ENCODE measurements at places on chromosomes 12 and 14.

GRCh38 chr14:70926235-70926830 is 19.1 kb downstream of the PCNX1 start:
- DNase-seq: no peak

DNA sequence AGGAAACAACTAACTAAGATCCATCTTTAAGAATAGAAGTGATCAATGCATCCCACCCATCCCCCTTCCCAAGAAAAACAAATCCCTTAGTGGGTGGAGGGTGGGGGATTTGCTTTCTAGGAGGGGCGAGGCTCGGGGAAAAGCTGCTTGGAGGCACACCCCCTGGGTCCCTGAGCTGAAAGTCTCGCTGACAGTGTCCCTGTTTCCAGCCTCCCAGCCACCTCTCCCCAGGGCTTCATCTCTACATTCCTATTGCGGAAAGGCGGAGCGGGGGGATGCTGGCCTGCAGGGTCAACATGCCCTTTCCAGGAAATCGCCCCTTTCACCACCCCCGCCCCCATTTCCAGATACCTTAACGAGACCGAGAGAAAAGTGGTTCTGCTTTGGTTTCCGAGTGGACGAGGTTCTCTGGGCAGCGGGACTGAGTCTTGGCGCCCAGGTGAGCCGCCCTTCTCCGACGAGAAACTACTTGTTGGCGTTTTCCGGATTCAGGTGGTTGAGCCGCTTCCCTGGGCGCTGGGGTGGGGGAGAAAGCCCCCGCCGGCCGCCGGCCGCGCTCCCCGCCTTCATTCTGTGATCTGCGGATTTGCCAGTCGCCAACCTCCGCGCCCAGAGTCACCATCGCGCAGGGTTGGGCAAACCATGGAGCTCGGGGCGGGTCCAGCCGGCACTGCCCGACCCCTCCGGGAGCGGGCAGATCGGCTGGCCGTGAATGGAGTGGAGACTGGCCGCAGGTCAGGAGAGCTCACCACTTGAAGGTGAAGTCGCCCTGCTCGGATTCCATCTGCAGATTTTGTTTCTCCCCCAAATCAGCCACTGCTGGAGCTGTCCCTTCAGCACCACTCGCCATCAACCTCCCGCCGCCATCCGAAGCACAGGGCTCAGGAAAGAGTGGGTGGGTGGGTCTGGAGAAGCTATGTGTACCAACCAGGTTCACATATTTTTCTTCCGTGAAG is 505 bp downstream of the KCNC2 start:
- DNase-seq: no peak

- DNase-seq: no peak
Measured at GRCh38 chr12:128853600-128854197, 421 bp downstream of the GLT1D1 start.

DNA sequence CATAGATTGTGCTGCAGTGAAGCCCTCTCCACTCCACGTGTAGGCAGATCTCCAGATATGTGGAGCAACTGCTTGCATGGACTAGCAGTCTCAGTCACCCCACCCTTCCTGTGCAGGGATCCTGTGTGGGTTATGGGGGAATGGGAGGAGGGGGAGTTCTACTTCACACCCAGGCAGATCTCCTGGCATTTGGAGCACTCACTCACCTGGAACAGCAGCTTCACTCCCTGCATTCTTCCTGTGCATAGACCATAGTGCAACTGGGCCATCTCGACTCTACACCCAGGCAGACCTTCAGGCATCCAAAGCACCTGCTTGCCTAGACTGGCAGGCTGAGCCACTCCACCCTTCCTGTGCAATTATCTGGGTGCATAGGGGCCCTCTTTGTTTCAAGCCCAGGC is 96.0 kb upstream of the PCED1B start:
- no peak for DNase-seq

DNA sequence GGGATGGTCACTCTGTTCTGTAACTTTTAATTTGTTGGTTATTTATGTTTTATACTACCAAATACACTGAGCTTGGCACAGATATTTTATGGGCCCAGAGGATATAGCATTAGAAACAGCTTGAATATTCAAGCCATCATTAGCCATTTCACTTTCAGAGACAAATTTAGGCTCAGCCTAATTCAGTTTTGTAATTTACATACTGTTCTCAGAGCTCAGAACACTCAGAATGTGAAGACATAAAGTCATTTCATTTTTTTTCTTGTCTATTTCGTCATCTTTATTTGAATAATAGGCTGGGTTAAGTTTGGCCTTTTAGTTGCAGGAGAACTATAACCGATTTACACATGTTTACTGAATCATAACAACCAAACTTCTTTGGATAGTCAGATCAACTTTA is 361.7 kb downstream of the SNAPC1 start:
- no peak for DNase-seq

DNA sequence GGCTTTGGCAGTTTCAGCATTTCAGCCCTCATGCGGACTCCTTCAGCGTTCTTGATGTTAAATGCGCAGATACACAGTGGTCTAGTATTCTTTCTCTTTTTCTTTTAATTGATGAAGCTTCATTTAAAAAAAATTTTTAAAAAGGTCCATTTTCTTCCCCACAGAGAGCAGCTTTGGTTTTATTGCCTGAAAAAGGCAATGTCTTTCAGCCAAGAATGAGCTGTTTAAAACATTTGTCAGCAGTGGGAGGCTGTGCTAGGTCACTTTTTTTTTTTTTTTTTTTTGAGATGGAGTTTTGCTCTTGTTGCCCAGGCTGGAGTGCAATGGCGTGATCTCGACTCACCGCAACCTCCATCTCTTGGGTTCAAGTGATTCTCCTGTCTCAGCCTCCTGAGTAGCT is 13.5 kb downstream of the KMT5A start:
- no peak for DNase-seq

DNA sequence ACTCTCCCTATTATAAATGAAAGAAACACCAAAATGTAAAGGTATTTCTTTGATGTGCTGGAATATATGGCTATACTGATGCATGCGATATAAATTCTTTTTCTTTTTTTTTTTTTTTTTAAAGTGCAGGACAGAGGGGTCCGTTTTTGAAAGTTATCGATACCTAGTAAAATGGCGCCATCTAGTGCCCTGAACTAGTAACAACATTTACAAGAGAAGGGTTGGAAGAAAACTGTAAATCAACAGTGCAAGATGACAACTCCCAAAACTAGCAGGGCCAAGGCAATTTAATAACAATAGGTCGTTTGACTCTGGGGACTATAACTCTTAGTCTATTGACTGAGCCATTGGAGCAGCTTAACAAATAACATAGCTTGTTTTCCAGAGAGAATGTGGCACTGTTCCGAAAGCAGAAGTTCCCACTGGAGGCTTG is 137.7 kb downstream of the SPTSSA start:
- no peak for DNase-seq

GRCh38 chr14:103068351-103069073 is 11.2 kb upstream of the CDC42BPB start:
- DNase-seq: no peak

GRCh38 chr14:60212503-60213371 is 36.3 kb upstream of the PPM1A start:
- no peak for DNase-seq

GRCh38 chr12:49331380-49332222 is 5.4 kb downstream of the C1QL4 start:
- DNase-seq: no peak

DNA sequence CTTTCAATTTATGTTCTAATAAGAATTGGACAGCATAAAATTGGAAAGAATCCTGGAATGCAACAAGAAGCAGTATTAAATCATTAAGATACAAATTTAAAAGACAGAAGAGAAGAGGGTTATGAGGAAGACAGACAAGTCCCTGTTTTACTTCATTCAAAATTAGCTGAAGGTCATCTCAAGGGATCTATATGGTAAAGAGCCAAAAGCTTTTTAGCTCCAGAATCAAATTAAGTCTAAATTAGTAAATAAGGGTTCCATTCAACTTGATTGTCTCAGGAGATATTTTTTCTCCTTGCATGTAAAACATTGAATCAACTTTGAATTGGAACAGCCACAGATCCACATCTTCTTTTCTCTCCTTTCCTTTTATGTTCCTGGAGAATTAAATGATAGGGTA is 7.6 kb downstream of the CCDC196 start:
- no peak for DNase-seq

DNA sequence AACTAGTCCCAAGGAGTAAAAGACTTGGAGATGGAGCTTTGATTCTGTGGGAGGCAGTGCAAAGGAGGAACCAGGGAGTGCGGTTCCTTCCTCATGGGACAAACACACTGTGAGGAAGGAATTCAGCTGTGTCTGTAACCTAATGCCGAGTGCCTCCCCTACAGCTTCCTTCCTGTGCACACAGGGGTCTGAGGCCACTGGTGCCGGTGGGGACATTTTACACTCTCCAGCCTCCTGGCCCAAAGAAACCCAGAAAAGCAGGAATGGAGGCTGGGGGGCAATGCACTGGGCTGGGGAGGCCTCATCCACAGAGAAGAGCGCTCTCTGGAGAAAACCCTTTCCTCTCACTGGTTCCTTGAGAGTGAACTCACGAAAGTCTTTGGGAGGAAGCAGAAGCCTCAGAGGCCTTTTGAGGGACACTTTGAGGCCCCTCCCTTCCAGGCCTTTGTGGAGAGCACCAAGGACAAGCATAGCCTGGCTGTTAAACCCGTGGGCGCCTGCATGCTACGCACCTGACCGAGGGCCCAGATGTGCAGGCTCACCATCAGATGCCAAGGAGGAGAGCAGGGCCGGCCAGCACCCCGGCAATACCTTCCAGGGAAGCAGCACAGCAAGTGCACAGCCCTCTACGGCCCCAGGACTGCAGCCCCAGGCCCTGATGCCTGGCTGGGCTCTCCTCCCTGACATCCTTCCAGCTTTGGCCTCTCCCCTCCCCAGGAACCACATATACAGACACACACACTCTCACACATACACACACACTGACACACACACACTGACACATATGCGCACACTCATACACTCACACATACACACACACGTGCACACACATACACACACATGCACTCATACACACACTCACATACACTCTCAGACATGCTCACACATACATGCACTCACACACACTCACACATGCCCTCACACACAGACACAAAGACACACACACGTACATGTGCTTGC is 52.0 kb downstream of the NFKBIA start:
- no peak for DNase-seq

DNA sequence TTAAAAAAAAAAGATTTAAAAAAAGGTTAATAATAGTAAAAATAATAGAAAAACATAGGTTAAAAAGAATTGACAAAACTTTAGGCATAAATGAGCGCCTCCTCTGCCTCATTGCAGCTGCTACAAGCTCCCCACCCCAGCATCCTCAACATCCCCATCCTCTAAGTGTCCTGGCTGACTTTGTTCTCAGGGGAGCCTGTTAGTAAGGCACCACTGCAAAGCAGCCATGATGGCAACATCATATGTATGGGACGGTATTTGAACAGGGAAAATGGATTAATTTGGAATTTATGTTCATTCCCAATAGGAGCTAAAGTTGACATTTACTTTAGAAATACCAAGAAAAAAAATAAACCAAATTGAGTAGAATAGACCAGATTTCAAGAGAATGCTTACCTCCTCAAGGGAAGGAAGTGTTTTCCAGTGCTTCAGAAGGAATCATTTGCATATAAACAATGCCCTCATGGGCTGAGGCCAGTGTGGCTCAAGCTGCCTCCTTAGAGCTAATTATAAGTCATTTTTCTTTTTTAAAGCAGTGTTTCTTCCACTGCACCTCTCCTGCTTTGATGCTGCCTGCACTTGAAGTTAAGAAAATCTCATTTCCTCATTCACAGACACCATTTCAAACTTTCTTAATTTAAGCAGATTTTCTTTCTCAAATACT is 59.6 kb downstream of the DACT1 start:
- DNase-seq: no peak

DNA sequence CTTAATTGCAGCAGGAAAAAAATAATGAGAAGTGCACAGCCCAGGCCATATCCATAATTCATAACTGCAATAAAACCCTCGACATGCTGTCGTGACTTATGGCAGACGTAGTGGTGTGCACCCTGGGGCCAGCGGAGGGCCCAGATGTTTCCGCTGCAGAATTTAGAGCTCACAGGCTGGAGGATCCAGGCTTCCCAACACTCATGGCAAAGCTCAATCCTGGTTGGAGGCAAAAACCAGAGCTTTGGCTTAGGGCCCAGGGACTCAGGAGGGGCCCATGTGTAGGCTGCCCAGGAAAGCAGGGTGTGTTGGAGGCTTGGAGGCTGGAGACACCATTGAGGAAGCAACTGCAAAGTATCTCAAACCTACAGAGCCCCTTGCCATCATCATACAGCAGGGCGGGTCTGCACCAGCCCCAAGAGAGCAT is 68.7 kb downstream of the SERPINA3 start:
- DNase-seq: no peak

DNA sequence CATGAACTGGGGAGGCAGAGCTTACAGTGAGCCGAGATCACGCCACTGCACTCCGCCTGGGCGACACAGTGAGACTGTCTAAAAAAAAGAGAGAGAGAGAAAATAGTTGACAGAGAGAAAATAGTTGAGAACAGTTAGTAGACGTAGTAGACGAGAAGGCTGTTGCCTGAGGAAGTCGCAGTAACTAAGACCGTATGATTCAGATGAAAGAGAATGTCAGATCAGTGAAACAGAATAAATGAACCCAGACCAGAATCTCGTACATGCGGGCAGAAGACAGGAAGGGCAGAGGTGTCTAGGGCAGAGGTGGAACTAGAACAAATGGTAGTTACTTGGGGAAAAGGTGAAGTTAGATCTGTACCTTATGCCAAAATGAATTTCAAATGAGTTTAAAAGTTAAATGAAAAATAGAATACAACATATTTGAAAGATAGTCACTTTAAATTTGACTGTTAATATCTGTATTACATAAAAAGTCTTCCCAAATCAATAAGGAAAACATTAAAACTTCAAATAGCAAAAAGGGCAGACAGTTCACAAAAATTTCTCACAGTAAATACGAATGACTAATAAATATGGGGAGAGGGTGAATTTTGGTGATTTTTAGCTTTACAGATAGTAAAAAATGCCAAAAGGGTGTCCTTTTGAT is 17.7 kb downstream of the MDM2 start:
- DNase-seq: no peak

DNA sequence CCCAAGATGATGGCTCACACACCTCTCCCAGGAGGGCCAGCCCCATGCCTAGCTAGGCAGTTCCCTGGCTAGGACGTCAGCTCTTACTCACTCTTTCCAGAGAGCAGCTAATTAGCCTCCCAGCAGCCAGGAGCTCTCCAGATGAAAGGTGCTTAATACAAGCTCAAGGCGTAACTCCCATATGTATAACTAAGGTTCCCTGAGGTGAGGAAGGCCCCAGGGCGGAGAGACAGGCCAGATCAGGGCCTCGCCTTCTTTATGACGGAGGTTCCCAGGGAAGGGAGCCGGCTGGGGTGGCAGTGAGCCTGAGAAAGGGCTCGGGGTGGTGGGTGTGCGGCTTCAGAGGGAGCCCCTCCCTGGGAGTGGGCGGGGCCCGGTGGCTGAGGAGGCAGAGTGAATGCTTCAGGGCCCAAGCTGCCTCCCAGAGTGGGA is 26.4 kb upstream of the ZFP36L1 start:
- no peak for DNase-seq

- DNase-seq: no peak
Measured at GRCh38 chr14:94009767-94010166, 12.7 kb downstream of the CCDC197 start.

DNA sequence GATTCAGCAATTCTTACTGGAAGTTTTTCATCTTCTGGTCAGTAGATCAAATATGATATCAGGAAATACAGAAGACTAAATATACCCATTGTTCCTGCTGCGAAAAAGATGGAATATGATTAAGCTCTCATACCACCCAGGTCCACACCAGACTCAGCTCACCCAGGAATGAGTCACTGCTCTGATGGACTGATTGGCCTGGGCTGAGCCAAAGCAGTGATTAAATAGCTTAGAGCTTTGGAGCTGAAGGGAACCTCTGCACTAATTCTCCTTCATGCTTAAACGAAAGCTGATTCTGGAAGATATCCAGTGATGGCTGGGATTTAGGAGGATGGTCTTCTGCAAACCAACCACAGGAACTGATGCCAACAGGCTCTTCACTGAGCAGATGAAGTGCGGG is 62.0 kb upstream of the SYT1 start:
- DNase-seq: no peak
